ENCODE measurements at places on chromosomes 13 and 19.

DNA sequence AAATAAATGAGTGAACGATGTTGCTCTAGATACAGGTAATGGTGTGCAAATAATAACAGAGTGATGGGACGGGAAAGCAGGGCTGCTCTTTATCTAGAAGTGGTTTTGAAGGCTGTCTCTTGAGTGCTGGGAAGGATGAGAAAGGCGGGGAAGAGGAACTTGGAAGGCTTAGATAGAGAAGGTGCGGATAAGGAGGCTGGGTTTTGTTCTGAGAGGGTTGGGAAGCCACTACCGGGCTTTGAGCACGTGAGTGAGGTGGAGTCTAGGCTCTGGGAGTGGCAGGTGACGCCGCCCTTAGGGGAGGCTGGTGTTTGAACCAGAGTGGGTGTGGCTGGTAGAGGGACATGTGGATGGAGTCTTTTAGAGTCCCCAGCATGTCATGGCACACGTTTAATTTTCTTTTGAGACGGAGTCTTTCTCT, 811 bp downstream of the ARMC6 start:
- DNase-seq: peak; percentile 43

DNA sequence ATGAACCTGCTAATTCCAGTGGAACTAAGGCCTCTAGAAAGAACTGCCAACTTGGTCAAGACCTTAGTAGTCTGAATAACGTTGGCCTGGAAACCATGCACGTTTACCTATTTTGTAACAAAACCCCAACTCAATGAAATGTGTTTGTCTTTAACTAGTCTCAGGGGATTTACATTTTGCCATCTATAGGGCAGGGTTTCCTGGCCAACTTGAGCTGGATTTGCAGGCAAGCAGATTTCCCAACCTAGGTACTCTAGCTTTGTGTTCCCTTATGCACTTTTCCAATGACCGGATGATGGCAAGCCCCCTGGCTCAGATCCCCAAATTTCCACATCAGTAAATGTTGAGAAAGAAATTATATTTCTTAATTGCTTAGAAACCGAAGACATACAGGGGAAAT, 114.5 kb downstream of the IRS2 start:
- DNase-seq: no peak

GRCh38 chr13:38141792-38142191, 207.9 kb upstream of the UFM1 start:
- DNase-seq: no peak

- no peak for DNase-seq
These were observed 448.4 kb upstream of the SLC10A2 start for GRCh38 chr13:103514619-103515018.

- no peak for DNase-seq
These were observed 21.0 kb upstream of the FXYD3 start for GRCh38 chr19:35094656-35095055.

- DNase-seq: no peak
These were observed 146.4 kb upstream of the VSTM2B start for GRCh38 chr19:29379257-29380021.

- no peak for DNase-seq
These were observed 1600.9 kb upstream of the MIR17HG start for GRCh38 chr13:89746554-89746953.

- no peak for DNase-seq
These were observed 11.7 kb upstream of the TRIM13 start for GRCh38 chr13:49985129-49985528.

DNA sequence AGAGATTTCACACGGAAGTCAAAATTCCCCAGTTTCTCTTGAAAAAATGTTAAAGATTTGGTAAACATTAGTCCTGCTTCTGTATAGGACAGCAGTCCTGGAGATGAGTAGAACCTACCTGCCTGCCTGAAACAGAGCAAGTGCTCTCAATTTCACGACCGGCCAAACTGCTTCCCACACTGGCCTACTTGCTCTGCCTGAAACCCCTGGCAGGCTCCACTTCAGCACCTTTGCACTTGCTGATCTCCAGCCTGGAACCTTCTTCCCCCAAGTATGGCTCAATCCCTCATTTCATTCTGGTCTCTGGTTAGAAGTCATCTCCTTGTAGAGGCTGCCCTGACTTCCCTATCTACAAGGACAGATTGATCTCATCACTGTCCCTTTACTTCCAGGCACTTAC, 271.4 kb downstream of the DLEU7 start:
- no peak for DNase-seq

GRCh38 chr13:111337741-111338140, 17.3 kb downstream of the TEX29 start:
- DNase-seq: no peak

DNA sequence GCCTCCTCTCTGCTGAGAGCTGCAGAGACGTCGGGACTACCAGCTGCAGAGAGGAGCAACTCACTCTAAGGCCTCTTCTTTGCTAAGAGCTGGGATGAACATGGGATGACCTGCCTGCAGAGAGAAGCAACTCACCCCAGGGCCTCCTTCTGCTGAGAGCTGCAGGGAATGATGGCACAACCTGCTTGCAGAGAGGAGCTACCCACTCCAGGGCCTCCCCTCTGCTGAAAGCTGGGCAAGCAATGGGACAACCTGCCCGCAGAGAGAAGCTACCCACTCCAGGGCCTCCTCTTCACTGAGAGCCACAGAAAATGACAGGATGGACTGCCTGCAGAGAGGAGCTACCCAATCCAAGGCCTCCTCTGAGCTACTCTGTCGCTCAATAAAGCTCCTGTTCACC, 6.9 kb upstream of the MLLT1 start:
- DNase-seq: no peak

DNA sequence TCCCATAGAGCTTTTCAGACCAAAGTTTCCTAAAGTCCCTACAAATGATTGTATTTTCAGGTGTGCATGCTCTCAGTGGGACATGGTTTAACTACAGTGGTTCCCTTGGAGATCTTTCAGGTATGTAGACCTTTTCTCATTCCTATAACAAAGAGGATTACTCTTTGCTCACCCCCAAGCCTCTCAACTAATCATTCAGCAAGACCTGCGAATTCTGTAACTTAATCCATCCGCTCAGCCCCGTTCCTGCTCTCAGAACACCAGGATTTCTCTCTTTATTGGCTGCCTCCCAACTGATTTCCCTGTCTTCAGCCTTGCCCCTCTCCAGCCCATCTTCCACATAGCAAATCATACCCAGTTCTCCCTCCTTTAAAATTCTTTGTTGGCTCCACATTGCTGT, 253.6 kb downstream of the MTUS2 start:
- DNase-seq: no peak

- DNase-seq: no peak
These were observed 620.6 kb downstream of the GPC6 start for GRCh38 chr13:93847162-93847561.

GRCh38 chr19:5238700-5239099, 101.9 kb downstream of the PTPRS start:
- no peak for DNase-seq

DNA sequence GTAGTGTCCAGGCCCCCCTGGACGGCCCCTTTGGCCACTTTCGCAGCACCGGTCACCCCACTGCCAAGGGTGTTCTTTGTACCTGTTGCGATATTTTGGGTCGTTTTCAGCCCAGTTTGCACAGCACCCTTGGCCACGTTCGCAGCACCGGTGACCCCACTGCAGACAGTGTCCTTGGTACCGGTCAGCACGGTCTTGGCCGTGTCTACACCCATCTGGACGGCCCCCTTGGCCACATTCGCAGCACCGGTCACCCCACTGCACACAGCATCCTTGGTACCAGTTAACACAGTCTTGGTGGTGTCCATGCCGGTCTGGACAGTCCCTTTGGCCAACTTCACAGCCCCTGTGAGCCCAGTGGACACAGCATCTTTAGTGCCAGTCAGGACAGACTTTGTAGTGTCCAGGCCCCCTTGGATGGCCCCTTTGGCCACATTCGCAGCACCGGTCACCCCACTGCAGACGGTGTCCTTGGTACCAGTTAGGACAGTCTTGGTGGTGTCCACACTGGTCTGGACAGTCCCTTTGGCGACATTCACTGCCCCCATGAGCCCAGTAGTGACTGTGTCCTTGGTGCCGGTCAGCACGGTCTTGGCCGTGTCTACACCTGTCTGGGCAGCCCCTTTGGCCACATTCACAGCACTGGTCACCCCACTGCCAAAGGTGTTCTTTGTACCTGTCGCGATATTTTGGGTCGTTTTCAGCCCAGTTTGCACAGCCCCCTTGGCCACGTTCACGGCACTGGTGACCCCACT, 6.8 kb downstream of the PLIN4 start:
- DNase-seq: no peak

DNA sequence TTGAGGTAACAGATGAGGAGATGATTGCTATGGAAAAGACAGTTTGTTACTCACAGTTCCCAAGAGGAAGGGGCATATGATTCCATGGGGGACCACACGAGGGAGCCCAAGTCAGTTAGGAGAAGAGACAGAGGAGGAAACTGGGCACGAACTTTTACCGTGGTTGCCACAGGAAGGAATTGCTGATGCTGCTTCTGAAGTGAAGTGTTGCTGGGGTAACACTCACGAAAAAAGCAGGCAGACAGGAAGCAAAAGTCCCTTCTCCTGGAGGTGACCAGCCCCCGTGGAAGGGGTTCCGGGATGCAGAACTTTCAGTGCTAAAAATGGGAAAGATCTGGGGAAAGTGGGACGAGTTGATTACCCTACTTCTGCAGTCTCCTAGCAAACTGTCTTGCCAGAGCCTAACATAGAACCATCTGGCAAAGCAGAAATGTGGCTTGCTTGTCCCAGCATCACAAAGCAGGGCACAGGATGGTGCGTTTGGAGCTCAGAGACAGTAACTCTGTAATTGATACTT, 35.4 kb upstream of the MAP3K10 start:
- DNase-seq: no peak

- DNase-seq: no peak
These were observed 22.1 kb downstream of the VASP start for GRCh38 chr19:45529420-45529785.

DNA sequence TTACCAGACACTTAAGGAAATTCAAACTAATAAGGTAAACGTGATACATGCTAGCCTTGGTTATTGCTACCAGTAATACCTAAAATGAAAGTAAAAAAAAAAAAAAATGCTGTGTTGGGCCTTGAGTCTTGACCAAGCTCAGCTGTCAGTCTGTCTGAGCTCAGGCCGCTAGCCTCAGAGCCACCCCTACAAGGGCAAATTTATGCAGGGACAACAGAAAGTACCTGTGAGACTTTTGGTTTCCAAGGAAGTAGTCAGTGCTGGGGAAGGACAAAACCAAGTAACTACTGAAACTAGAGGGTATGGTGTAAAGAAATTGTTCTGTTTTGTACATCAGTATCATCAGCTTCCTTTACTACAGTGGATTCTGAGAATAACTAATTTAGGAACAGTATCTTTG, 134.3 kb upstream of the SLITRK5 start:
- no peak for DNase-seq

GRCh38 chr13:39982745-39983144, 327.3 kb downstream of the COG6 start:
- DNase-seq: no peak

DNA sequence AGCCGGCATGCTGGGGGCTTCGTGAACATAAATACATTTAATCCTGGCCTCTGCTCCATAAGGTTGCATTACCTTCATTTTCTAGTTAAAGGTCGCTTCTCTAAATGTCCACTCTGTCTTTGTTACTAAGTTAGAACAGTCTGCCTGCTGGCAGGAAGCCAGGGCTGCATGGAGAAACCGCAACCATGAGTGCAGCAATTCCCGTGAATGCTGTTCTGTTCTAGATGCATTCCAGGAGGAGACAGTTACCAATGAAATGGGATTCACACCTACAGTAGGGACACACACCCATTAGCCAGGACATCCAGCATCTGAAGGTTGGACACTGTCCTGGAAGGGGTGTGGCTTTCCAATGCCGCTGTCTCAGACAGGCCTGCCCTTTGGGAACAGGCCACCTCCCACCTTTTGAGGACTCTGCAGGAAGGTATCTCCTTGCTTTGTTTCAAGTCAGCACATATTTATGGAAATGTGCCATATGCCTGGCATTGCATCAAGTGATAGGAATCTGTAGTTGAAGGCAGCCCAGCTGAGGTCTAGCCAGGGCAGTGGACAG, 129.7 kb downstream of the SLC7A1 start:
- no peak for DNase-seq

DNA sequence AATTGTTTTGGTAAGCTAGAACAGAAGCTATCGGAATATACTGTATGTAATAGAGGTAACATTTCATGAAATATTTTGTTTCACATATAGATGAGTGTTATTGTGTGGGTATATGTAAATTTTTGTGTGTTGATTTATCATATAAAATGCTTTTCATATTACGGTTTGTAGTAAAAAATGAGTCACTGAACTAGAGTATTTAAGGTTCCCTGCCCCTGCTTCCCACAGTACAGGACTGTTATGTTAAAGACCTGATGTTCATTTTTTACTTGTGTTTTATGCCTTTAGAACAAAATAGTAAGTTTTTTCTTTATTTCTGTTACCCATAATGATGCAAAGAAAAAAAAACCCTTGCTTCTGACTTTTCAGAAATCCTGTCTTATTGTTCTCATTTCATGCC, 243.4 kb downstream of the ENOX1 start:
- DNase-seq: no peak

GRCh38 chr19:58474997-58475713, 997 bp upstream of the ZNF446 start:
- DNase-seq: no peak

- no peak for DNase-seq
These were observed 1.0 kb downstream of the POSTN start for GRCh38 chr13:37597477-37598025.

DNA sequence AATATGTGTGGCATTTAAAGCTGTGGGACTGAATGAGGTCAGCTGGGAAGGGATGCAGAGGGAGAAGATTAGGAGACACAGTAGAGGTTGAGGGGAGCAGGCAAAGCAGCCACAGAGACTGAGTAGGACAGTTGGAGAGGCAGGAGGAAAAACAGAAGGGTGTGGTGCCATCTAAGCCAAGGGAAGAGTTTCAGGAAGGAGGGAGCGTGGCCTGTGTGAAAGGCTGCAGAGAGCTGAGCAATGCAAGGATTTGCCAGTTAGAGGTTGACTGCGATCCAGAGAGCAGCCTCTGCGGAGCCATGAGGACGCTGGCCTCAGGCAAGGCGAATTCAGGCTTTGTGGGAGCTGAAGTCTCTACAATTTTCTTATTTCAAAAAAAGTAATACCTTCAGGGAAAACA, 28.9 kb downstream of the SOX21 start:
- no peak for DNase-seq

DNA sequence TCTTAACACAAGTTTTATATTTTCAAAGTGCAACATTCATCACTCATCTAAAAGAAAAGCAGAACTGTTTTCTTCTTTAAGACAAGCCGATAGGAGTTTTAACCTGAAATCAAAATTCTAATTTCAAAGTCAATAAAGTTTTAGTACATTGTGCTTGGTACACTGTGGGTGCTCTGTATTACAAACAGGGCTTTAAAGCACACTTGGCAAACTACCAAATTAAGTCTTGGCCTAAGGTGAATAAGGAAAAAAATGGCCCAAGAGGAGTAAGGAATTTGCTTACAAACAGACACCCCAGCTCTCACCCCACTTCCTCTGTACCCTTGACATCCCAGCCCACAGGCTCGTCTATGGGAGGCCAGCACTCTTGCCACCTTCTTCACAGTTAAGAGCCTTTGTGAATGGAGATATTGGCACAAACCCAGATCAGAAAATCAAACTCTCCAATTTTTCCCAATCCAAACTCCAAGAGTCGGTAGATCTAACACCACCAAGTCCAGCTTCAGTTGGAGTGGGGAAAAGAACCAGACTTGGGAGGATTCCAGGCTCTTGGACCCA, 66.0 kb downstream of the ABCC4 start:
- DNase-seq: no peak

GRCh38 chr13:97975280-97975847, 21.9 kb downstream of the IPO5 start:
- DNase-seq: no peak
